Activated T-cell treated with anti-CD3 and anti-CD28 coated beads for 48 hours (primary cell): ENCODE measurements at places on chromosomes 7 and 10.

- no peak for DNase-seq
Measured at GRCh38 chr10:125407557-125407956, 247.2 kb upstream of the CTBP2 start.

DNA sequence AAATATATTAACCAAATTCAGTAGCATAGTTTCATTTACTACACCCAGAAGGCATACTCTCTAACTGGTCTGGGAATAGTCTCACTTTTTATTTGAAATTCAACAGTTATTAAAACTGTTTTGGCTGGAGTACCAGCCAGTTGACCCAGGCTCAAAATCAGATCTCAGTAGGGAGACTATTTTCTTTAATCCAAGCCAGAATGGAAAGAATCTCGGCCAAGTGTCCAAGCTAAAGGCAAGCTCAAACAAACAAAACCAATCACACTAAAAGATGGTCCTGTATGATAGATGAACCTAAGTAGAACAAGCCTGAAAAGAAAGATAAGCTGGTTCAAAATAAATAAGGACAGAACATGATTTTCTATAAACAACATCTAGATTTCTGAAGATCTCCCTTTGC is 259.6 kb upstream of the POM121L12 start:
- DNase-seq = no peak

GRCh38 chr7:47119261-47119865 is 462.5 kb downstream of the TNS3 start:
- DNase-seq = no peak

GRCh38 chr7:53383131-53383530 is 347.7 kb downstream of the POM121L12 start:
- DNase-seq = no peak

DNA sequence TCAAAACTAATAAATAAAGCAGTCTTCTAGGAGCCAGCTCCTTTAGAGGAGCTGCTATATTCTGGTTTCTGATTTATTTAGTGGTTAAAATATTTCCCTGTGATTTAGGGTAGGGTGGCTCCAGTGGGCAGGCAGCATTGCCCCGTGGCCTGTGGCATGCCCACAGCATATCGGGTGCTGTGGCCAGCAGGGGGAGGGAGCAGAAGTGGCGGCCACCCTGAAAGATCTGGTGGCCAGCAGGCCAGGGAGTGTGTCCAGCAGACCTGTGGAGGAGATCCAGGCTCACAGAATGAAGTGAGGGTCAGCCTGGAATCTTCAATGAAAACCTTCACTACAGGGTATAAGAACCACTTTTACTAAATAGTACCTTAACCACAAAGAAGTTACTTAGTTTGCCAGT is 189.2 kb downstream of the TAX1BP1 start:
- no peak for DNase-seq

DNA sequence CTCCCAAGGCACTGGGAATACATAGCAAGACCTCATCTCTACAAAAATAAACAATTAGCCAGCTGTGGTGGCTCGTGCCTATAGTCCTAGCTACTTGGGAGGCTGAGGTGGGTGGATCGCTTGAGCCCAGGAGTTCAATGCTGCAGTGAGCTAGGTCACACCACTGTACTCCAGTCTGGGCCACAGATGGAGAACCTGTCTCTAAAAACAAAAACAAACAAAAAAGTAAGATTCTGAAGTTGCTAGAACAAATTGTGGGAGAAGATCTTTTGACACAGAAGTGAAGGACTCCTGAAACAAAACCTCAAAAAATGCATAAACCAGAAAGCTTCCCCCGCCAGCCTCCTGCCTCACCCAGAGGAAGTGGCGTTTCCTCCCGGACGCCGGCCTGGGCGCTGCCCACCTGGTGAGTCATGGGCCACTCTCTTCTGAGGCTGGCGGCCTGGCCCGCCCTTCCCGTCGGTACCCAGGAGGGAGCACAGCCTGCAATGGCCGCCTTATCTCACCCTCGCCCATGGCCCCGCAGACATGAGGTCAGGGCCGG is 25.4 kb upstream of the ELN start:
- peak; percentile 8 for DNase-seq

- no peak for DNase-seq
Measured at GRCh38 chr7:152090747-152091146, 65.3 kb downstream of the GALNT11 start.

GRCh38 chr10:100976906-100977305 is 7.6 kb downstream of the SEMA4G start:
- no peak for DNase-seq

DNA sequence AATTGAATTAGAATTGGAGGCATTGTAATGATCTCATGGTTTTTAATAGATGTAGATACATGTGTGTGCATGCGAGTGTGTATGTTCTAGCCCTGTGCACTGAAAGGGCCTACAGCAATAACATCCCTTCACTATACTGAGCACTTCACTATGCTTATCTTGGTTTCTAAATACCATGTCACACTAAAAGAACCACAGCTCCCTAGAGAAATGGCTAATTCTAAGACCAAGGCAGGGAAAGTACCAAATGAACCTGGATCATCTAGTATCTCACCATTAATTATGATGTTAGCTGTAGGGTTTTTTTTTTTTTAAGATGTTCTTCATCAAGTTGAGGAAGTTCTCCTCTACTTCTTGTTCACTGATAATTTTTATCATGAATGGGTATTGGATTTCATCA is 55.1 kb downstream of the HECTD2 start:
- DNase-seq = no peak

DNA sequence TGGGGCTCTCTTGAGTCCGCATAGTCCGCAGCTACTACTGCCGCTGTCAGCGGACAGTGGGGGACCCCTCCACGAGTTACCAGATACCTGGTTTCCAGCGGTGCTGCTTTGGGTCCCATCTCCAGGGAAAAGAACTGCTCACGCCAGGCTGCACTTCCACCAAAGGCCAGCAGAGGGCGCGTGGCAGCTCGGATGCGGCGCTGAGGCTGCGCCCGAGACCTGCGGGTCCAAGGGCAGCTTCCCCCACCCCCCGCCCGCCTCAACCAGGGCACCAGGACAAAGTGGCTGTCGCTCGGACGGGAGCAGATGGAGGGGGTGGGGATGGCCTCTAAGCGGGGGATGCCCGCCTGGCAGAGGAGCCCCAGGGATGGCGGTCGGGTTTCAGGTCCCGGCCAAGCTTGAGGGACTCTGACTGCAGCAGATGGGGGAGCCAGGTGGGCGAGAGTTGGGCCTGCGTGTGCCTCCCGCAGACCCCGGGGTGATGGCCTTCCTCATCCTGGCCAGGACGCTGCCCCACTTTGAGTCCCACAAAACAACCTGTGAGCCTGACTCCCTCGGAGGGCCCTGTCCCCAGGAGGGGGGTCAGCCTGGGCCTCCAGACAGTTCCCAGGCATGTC is 23.8 kb upstream of the ZNF735 start:
- peak; percentile 36 for DNase-seq

- no peak for DNase-seq
Measured at GRCh38 chr7:9603291-9603690, 1169.9 kb downstream of the NXPH1 start.

DNA sequence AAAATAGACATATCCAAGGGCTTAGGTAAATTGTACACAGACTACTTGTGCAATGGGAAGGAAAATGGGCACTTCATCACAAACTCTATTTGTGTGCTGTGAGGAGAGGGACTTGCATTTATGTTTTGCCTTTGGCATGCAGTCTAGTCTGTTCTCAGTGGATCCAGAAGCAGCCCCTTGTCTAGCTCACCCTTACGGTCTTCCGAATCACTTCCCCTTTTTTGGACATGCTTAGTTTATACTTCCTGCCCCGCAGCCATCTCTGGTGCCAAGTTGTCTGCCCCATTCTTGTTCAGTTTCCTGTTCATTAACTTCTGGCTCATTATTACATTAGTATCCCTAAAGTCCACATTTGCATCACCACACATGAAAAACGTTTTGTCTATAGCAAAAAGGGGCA is 161.6 kb downstream of the NRCAM start:
- DNase-seq = no peak

GRCh38 chr10:22740180-22740579 is 25.8 kb upstream of the PIP4K2A start:
- DNase-seq = no peak

GRCh38 chr10:4675808-4676207 is 150.2 kb upstream of the AKR1E2 start:
- DNase-seq = no peak

DNA sequence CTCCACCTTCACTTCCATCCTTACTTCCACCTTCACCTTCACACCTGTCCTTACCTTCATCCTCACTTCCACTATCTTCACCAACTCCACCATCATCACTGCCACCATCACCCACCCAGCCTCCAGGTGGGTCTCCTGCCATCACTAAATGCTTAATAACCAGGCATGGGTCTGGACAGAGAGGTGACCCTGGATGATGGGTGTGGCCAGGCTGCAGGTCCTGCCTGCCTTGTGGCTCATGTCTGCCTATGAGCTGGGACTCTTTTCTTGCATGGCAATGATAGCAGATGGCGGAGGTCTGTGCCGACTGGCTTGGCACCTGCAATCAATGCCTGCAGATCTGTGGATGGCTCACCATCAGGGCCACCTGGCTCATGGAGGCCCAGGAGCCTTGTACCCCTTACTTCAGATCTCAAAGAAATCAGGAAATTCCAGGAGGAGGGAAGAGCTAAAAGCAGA is 60.1 kb upstream of the ELN start:
- DNase-seq = no peak

DNA sequence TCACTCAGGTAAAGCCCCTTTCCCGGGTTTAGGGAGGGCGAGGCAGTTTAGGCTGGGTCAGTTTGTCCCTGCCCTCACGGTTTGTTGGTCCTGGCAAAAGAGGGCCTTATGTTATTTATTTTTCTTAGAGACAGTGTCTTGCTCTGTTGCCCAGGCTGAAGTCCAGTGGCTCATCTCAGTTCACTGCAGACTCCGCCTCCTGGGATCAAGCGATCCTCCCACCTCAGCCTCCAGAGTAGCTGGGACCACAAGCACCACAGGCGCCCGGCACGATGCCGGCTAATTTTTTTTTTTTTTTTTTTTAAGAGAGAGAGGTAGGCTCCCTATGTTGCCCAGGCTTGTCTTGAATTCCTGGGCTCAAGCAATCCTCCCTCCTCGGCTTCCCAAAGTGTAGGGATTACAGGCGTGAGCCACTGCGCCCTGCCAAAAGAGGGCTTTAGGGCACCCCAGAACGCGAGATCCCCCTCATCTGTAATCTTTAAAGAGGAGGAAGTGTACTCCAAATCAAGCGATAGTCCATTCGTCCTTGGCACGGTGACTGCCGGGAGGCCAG is 626 bp upstream of the BMS1 start:
- DNase-seq = no peak

- DNase-seq = no peak
Measured at GRCh38 chr7:25522727-25523126, 294.4 kb upstream of the NPVF start.

GRCh38 chr7:16668049-16668858 is 22.3 kb downstream of the BZW2 start:
- no peak for DNase-seq

DNA sequence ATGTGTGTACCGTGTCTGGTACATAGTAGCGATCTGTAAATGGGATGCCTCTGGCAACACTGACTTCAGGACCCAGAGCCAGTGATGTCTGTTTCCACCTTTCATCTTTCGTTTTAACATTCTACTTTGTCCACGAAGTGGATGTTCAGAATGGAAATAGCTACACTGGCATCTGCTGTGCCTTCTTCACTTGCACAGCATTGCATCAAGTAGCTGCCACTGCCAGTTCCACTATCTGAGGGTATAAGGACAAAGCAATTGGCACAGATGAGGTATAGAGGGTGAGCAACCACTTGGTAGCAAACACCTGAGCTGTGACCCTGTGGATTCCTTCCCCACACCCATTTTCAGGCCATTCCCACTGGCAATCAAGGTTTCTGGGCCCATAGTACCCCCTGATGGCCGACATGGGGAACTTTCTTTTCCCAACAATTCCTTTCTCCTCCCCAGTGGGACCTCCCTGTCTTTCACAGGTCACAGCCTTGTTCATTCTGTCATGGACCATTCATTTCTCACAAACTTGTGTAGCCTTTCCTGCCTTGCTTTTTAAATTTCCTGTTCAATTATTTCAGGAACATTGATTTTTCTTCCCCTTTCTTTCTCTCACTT is 4.0 kb downstream of the ITGA8 start:
- DNase-seq = no peak

DNA sequence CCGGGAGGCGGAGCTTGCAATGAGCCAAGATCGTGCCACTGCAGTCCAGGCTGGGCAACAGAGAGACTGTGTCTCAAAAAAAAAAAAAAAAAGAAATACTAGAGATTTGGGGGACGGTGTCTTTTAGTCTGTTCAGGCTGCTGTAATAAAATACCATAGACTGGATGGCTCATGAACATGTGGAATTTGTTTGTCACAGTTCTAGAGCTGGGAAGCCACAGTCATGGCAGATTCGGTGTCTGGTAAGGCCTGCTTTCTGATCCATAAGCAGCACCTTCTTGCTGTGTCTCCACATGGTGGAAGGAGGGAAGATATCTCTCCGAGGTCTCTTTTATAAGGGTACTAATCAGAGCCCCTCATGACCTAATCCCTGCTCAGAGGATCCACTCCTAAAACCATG is 102.7 kb upstream of the MKLN1 start:
- no peak for DNase-seq

- DNase-seq = no peak
Measured at GRCh38 chr10:48306870-48307710, 613 bp downstream of the MAPK8 start.

DNA sequence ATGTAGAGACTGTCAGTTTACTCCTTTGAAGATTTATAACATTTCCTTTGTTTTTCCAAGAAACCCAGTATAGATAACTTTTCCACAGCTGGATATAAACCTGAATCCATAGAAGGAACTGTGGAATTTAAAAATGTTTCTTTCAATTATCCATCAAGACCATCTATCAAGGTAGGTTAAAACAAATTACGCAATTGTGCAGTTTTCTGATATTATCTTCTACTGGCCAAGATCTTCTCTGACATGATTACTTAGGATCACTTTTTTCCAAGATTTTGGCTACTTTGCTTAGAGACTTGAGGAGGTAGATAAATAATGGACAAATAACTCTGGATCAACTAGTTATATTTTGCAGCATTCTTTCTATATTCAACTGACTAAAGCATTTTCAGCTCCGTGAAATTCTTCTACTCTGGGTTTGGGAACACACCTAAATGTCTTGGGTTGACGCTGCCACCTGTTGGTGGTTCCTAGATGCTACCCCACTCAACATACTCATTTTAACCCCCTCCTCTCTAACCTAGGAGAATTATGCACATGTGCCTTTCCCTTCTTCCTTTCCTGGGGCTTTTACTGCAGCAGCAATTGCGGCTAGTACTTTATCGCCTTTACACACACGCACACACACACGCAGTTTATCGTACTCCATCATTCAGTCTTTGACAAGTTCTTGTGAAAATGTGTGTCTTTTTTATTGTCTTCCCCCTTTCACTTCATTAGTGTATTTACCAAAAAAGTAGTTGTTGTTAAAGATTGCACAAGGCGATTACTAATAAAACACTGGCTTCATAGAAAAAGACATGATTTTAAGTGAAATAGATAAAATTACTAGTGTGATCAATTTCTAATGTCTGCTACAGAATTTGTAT is 32.7 kb downstream of the ABCB5 start:
- no peak for DNase-seq

DNA sequence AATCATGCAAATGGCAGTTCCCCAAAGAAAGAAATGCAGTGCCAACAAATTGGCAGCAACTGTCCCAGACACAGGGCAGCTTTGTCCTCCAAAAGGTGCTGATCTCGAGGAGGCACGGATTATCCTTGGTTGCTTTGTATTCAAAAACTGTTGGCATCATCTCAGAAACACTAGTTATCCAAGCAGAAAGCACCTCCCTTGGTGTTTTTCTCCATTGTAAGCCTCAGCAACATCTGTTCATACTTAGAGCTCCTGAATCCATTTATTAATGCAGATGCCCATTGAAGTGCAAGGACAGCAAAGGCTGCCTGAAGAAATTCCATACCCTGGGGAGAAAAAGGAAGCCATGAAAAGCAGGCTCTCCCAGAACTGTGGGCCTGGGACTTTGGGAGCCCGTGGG is 1.1 kb upstream of the NPS start:
- no peak for DNase-seq
